ENCODE measurements at places on chromosomes 7 and 10.

GRCh38 chr7:70053421-70053820 lies 455.1 kb downstream of the AUTS2 start:
- DNase-seq: no peak

DNA sequence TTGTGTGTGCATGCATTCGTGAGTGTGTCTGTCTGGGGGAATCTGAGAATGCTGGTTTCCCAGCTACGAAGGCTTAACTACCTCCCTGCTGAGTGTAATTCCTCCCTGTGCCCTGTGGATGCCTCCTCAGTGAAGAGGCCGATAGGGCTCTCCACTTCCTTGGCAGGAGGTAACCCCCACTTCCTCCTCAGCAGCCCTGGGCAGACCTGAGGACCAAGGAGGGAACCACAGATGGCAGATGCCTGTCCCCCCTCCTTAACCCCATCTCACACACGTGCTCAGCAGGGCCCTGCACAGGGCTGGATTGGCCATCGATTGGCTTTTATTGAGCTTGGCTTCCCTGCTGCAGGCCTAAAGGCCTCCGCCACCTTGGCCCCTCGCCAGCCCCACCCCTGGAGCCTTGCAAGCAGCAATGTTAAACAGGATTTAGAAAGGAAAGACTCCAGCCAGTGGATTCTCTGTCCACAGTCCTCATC lies 45.6 kb upstream of the LRRC4 start:
- no peak for DNase-seq

DNA sequence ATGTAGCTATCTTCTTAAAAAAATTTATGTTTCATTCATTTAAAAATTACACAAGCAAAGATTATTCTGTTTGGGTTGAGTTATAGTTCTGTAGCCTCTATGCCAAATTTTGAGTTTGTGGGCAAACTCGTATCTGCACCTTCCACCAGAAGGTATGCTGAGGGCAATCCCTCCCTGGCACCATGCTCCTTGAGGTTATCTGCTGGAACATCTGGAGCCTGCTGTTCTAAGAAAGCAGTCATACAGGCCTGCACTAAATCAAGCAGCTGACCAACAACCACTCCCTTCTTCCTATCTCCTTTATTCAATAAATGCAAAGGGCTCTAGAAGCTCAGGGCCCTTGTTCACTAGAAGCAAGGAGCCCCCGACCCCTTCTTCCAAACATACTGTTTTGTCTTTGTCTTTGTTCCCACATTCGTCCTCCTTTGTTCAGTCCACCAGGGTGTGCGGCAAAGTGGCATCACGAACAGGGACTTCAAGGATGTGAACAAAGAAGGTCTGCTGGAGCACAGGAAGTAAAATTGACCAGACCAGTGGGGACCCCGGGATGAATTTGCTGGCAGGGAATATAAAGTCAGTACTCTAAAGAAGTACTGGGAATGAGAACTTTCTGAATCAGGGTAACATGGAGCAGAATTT lies 36.4 kb downstream of the OR13A1 start:
- no peak for DNase-seq

DNA sequence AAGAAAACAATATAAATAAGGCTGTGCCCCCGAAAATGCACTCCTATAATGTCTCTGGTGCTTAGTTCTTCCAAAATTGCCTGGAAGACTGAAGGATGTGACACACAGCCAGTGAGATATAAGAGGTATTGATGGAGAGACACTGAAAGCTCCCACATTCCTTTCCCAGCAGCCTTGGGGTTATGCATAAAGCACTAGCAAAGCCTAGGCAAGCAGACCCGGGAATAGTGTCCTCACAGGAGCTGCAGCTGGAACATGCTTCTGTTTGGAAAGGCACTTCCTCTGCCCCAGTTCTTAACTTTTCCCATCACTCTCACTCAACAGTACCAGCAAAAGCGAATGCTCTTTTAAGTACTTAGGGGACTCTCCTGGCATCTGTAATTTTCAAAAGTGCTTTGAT lies 178.0 kb downstream of the AMPH start:
- no peak for DNase-seq

DNA sequence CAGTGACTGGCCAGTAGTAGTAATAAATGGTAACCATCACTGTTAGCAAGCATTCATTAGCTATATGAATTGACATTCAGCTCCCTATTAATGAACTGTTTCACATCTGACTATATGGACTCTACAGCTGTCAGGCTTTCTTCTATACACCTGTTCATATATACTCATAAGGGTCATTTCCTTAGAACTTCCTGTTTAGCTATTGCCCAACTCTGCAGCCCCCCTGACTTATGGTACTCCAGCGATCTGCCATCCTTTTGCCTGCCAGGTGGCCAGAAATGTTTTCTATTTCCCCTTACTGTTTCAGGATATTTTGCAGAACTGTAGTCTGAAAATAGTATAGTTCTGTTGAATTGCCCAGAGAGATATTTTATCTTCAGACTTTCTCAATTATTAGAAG lies 56.6 kb downstream of the TASOR2 start:
- DNase-seq: no peak

GRCh38 chr10:82722273-82722672 lies 847.3 kb downstream of the NRG3 start:
- DNase-seq: no peak

DNA sequence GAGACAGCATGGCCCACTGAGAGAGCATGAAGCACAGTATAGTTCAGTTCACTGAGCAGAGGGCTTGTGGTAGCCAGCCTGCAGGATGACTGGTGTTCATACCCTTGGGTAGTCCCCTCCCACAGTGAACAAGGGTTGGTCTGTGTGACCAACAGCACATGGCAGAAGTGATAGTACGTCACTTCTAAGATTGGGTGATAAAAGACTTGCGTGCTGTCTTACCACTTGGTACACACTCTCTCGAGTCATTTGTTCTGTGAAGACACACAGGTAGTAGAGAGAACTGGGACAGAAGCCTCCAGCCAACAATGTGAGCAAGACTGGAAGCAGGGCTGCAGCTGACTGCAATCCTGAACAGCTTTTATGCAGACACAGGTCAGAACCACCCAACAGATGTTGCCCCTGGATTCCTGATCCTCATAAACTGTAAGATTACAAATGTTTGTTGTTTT lies 14.6 kb downstream of the EPC1 start:
- DNase-seq: no peak

Data from AG08396 (cell line).